ENCODE measurements at places on chromosomes 4 and X.
A peak's percentile ranks its signal among the peaks of the same experiment; 100 is the strongest.

DNA sequence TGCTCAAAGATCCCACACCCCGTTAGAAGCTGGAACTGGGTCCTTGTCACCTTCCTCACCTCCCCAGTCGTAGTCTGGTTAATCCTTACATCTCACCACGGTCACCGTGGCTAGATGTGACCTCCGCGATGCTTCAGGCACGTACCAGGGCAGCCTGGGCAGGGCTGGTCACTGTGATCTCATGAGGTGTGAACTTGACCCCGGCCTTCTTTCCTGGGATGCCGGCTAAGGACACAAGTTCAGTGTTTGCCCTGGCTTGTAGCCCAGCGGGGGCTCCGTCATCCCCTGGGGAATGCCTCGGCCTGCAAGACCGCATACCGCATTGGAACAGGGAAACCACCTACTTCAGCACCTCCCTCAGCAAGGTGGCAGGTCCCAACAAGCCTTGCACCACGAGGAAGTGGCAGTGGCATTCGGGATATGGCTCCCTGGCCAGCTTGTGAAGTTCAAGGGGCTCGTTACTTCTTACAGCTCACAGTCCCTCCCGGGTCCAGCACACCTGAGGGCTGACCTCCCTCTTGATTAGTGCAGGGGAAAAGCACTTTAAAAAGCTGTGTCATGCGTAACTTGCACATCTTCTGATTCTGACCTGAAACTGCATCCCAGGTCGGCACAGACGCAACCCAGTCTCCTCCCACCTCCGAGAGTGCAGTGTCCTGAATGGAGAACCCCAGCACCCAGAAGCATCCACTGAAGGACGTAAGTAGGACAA, 25.9 kb downstream of the NOP14 start:
- no peak for DNase-seq

DNA sequence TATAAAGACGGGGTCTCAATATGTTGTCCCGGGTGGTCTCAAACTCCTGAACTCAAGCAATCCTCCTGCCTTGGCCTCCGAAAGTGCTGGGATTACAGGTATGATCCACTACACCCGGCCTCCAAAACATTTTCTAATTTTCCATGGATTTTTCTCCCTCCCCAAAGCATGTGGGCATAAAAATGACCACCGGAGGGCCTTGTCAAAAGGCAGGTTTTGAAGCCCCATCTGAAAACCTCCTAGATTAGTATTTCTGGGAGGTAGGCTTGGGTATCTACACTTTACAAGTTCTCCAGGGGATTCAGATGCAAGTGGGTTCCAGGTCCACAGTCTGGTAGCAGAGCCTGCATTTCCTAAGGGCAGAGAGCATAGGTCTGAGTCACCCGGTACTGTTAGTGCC, 1.4 kb upstream of the GPR173 start:
- peak; percentile 15 for DNase-seq

- DNase-seq = no peak
These were observed 773 bp downstream of the DAPP1 start for GRCh38 chr4:99817309-99817890.

- peak; percentile 14 for DNase-seq
These were observed 118.5 kb upstream of the GUCY1A1 start for GRCh38 chr4:155548173-155548572.

- peak; percentile 34 for DNase-seq
These were observed 45.7 kb downstream of the ARHGAP10 start for GRCh38 chr4:147777456-147778091.

DNA sequence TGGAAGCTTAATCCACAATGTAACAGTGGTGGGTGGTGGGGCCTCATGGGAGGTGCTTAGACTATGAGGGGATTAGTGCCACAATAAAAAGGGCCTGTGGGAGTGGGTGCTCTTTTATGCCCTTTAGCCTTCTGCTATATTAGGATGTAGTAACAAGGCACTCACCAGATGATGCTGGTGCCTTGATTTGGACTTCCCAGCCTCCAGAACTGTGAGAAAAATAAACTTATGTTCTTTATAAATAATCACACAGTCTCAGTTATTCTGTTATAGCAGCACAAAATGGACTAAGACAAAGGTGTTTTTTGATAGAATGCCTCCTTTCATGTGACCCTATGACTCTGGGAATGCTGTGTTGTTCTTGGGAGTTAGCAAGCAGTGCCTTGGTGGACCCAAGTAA, 89.8 kb downstream of the STIM2 start:
- no peak for DNase-seq

DNA sequence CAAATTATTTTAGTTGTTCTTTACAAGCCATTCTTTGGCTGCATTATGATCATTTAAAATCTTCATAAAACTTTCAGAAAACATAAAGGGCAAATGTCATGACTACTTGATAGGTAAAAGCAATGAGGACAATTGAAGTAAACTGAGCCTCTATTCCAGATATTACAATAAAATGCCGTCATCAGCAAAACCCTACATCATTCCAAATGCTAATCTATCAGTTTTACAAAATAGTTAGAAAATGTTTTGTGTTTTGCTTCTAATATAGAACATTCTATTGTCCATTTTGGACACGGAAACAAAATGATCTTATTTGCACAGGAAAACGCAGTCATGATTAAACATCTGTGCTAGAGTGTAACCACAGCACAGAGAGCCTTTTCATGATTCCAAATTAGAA, 1330.6 kb upstream of the ADGRL3 start:
- DNase-seq = no peak

DNA sequence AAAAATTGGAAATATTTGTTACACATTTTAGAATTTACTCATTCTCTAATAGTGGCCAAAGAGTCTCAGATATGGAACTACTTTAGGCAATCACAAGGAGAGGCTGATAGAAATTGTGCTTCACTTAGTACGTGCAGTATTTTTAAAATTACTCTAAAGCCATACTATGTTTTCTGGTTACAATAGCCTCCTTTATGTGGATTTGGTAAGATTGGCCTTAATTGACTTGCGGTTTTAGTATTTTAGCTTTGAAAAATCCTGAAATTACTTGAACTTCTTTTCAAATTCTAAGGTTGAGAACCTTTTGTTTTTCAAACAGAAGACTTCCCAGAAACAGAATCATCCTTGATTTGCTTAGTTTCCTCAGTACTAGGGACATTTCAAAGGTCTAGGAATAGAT, 215.2 kb downstream of the SLC4A4 start:
- no peak for DNase-seq

- DNase-seq = no peak
These were observed 28.1 kb downstream of the MCUB start for GRCh38 chr4:109588176-109588575.

DNA sequence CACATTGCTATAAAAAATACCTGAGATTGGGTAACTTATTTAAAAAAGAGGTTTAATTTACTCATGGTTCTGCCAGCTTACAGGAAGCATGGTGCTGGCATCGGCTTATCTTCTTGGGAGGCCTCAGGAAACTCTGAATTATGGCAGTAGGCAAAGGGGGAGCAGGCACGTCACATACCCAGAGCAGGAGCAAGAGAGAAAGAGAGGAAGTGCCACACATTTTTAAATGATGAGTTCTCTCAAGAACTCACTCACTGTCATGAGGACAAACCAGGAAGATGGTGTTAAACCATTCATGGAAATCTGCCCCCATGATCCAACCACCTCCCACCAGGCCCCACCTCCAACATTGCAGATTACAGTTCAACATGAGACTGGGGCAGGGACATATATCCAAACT, 10.0 kb upstream of the AFF1 start:
- peak; percentile 76 for DNase-seq

DNA sequence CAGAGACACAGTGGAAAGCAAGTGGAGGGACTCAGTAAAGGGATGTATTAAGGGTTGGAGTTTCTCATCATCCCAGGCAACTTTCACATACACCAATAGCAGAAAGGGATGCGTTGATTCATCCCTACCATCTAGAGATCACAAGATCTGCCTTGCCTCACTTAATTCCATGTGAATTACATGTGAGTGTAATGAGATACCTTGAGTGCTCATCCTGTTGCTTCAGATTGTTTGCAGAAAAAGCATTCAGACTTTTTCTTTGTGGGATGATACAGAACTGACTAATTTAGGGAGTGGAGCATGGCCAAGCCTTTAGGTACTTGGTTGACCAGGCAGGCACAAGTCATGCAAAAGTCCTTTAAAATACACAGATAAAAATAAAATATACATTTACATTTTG, 124.8 kb upstream of the SLIT2 start:
- peak; percentile 93 for DNase-seq

GRCh38 chr4:86048426-86048825, 311.4 kb downstream of the MAPK10 start:
- peak; percentile 40 for DNase-seq

- peak; percentile 4 for DNase-seq
These were observed 18.8 kb downstream of the RGS12 start for GRCh38 chr4:3311489-3312171.

DNA sequence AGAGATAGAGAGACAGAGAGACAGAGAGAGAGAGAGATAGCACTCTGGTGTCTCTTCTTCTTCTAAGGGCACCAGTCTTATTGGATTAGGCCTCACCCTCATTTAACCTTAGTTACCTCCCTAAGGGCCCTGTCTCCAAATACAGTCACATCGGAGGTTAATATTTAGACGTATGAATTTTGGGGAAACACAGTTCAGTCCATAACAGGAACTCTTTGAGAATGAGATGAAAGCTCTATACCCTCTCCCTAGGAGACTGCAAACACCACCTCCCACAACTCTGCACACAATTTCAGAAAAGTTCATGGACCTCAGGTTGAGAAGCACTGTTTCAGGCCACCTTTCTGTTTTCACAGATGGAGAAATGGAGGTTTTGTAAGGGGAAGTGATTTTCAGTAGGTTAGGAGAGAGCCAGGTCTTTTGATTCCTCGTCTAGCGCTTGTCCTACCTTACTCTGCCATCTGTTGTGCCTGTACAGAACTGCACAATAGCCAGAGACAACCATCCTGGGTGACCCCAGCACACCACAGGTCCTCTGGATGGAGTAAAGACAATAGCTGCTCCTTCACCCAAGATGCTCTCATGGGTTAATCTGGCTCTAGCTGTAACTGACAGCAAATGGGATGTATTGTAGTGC, 16.9 kb upstream of the LOC101059915 start:
- no peak for DNase-seq

DNA sequence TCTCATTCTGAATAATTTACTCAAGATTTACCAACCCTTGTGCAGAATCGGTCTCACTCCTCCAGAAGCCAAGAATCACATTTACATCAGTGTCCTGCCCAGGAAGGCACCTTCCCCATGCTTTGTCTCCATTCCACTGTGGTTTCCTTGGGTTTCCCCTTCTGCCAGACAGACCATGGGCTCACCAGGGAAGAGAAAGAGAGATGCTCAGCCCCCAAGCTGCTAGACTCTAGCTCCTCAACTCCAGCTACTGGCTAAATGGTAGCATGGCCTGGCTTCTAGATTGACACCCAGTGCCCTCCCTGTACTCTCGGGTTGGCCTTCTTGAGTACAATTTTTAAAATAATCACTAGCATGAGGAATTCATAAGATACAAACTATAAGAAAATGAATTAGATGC, 12.9 kb downstream of the TLR10 start:
- DNase-seq = no peak

GRCh38 chrX:7390441-7390840, 242.5 kb upstream of the PUDP start:
- DNase-seq = no peak

- DNase-seq = peak; percentile 49
These were observed 43.1 kb upstream of the IL21 start for GRCh38 chr4:122663814-122664610.

GRCh38 chrX:100381619-100382018, 28.5 kb downstream of the PCDH19 start:
- DNase-seq = no peak

GRCh38 chr4:10736266-10736665, 51.7 kb upstream of the CLNK start:
- no peak for DNase-seq

- DNase-seq = peak; percentile 29
These were observed 6.8 kb upstream of the ANOS1 start for GRCh38 chrX:8738588-8739189.

GRCh38 chr4:72977936-72978485, 91.5 kb downstream of the COX18 start:
- DNase-seq = no peak

DNA sequence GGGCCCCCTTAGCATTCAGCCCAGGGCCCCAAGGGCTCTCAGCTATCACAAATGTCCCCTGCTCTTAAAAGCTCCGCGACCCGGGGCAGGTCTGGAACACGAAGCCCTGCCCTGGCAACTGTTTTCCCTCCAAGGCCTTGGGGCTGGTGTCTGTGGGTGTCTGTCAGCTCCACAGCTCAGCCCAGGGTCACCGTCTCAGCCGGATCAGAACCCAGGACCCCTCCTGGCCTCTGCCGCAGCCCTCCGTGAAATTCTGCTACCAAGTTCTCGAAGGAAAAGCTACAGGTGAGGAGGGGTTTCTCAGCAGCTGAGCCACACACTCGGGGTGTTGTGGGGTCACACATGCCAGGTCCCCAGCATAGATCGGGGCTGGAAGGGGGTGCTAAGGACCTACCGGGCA, 61.2 kb downstream of the ACOX3 start:
- no peak for DNase-seq

DNA sequence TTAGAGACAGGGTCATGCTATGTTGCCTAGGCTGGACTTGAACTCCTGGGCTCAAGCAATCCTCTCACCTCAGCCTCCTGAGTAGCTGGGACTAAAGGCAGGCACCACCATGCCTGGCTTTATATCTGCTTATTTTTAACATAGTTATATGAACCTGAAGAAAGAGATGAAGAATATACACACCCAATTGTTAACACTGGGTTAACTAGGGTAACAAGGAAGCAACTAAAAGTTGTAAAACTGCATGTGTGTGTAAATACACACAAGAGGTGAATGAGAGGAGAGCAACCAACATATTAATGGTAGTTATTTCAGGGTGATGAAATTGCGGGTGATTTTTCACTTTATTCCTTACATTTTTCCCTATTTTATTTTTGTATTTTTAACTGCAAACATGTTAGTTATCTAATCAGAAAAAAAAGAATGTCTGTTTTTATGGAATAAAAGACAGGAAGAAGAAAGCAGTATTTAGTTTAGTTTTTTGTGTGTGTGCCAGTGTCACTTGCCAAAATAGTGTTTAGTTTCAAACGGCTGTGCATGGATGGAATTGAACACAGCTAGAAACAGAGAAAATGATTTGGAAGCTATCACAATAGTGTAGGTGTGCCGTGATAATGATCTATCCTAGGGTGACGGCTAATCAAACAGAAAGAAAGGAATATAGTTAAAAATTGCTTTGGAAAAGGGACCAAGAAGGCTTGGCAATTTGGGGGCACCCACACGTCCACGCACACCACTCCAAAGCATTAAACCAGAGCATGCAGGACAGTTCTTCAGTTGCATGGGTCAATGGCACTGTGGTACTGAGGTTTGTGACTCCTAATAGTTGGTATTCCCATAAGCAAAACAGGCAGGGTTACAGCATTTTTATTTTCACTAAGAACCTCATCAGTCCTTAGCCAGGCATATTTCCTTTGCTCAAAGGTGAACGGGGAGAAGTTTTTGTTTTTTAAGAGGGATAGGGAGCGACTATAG, 89.1 kb upstream of the KLHL13 start:
- DNase-seq = no peak

GRCh38 chrX:13649838-13650237, 3.1 kb upstream of the TCEANC start:
- peak; percentile 73 for DNase-seq

GRCh38 chr4:151882072-151882803, 121.4 kb upstream of the GATB start:
- no peak for DNase-seq

All from IMR-90 (cell line).